ENCODE measurements at places on chromosomes 2 and 18.

DNA sequence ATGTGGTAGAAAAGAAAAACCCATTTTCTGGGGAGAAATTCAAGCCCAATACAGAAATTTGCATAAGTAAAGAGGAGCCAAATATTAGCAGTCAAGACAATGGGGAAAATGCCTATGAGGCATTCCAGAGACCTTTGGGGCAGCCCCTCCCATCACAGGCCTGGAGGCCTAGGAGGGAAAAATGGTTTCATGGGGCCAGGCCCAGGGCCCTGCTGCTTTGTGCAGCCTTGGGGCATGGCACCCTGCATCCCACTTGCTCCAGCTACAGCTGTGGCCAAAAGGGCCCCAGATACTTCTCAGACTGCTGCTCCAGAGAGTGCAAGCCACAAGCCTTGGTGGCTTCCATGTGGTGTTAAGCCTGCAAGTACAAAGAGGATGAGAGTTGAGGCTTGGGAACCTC lies 51.3 kb upstream of the CYP1B1 start:
- no peak for DNase-seq

DNA sequence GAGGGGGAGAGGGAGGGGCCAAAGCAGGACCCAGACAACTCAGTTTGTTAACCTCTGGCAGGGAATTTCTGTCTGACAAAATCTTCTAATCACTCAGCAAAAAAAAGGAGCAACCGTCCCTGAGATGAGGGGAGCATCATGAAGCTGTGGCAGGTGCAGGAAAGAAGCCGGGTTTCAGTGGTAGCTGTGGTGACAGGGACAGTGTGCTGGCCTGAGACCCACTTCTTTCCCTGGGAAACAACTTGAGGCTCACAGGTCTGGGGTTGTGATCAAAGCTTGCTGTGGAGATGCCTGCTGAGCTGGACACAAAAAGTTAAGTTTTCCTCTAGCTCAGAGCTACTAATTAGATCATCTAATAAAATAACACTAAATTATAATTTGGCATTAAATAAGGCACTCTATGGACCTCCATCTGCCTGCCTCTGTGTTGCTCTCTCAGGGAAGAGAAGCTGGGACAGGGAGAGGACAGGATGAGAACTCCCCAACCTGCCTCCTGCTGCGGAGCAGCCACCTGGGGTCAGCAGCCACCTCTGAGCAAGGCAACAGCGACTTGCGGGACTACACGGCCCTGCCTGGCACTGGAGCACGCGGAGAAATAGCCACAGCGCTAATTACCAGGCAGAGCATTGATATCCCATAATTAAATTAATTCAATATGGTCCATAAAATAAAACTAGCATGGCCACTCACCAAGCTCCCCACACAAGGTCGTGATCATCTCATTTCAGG lies 104.6 kb upstream of the TEX51 start:
- DNase-seq: no peak

- no peak for DNase-seq
Observed at GRCh38 chr18:71223486-71223885, 934.6 kb downstream of the SOCS6 start.

GRCh38 chr2:236753606-236754270 lies 184.1 kb downstream of the ACKR3 start:
- DNase-seq: no peak

All from MM.1S (cell line).